ENCODE measurements at places on chromosomes 13 and 19.

GRCh38 chr13:101487438-101487830, 35.0 kb downstream of the ITGBL1 start:
- DNase-seq = no peak

GRCh38 chr19:30630289-30631032, 258.3 kb downstream of the ZNF536 start:
- no peak for DNase-seq

GRCh38 chr13:27496006-27496405, 45.6 kb upstream of the MTIF3 start:
- DNase-seq = no peak

DNA sequence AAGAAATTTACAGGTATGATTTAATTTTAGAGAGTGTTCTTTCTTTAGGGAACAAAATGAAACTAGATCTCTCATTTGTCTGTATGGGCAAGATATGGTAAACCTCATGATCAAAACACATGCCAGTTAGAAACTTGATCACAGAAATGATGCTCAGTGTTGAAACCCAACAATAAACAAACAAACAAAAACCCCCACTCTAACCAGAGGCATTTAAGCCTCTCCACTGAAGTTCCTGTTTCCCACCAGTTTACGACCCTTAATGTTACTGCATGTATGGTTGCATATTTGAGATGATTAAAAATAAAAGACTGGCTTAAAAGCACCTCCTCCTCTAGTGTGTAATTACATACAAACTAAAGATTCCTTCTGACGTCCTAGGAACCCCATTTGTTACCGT, 293.3 kb upstream of the MAB21L1 start:
- DNase-seq = no peak

DNA sequence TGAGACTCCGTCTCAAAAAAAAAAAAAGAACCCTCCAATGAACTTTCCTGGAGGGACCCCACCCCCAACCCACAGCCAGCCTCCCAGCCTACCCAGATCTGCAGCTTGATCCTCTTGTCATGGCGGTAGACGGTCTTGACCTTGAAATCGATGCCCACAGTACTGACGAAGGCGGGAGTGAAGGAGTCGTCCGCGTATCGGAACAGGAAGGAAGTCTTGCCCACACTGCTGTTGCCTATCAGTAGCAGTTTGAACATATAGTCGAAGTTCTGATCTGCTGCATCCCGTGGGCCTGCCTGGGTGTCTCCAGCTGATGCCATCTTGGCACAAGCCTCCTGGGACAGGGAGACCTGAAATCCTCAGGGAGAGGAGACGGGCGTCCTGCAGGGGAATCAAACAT, 2.4 kb downstream of the RAB3D start:
- DNase-seq = no peak

- no peak for DNase-seq
Observed at GRCh38 chr13:98134901-98135300, 8.0 kb upstream of the FARP1 start.

GRCh38 chr19:15124572-15125231, 17.5 kb downstream of the SYDE1 start:
- no peak for DNase-seq

GRCh38 chr13:56900549-56901279, 240.0 kb upstream of the PRR20A start:
- DNase-seq = no peak

- no peak for DNase-seq
Observed at GRCh38 chr19:10316229-10317044, 622 bp upstream of the FDX2 start.

DNA sequence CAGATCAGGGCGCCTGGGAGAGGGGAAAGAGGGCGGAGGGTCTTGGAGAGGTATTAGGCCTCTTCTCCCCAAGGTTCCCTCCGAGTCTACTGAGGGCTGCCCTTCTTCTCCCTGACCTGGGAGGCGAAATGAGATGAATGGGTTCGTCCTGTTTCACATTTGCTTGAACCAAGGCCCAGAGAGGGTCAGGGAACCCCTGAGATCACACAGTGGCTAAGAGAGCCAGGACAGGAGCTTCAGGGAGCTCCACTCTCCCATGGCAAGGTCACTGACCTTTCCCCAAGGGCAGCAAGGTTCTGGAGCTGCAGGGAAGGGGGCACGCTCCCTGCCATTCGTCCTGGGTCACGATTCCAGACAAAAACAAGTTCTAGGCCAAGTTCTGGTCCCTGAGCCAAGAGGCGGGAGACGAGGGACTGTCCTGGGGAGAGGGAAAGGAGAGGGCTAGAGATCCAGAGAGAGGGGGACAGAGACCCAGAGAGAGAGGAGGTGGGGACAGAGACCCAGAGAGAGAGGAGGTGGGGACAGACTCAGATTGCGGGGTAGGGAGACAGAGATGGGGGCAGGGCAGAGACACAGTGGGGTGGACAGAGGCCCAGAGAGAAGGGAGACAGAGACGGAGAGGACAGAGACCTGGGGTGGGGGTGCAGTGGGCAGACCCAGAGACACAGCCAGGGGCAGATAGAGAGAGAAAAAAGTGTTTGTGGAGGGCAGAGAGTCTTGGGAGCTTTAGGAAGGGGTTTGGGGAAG, 541 bp downstream of the ASPDH start:
- DNase-seq = no peak

DNA sequence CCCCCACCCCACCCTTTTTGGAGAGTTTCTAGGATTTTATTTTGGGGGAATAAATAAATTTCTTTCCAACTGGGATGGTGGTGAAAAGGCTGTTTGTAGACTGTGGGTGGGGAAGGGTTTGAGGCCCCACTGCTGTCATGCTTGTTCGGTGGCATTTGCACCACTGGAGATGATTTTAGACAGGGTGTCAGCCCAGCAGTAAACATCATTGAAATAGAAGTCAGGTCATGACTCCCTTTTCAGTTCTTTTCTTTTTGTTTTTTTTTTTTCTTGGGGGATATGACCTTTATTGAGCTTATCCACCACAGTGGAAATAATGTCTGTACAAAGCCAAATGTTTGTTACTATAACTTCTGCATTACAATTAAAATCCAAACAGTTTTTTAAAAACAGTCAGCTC, 14.1 kb downstream of the UBAC2 start:
- DNase-seq = no peak

GRCh38 chr13:107254392-107254791, 686.5 kb upstream of the ARGLU1 start:
- DNase-seq = no peak

GRCh38 chr19:18594824-18595373, 6.3 kb downstream of the REX1BD start:
- DNase-seq = no peak

GRCh38 chr19:55465460-55466240, 1.1 kb upstream of the C19orf85 start:
- DNase-seq = no peak

DNA sequence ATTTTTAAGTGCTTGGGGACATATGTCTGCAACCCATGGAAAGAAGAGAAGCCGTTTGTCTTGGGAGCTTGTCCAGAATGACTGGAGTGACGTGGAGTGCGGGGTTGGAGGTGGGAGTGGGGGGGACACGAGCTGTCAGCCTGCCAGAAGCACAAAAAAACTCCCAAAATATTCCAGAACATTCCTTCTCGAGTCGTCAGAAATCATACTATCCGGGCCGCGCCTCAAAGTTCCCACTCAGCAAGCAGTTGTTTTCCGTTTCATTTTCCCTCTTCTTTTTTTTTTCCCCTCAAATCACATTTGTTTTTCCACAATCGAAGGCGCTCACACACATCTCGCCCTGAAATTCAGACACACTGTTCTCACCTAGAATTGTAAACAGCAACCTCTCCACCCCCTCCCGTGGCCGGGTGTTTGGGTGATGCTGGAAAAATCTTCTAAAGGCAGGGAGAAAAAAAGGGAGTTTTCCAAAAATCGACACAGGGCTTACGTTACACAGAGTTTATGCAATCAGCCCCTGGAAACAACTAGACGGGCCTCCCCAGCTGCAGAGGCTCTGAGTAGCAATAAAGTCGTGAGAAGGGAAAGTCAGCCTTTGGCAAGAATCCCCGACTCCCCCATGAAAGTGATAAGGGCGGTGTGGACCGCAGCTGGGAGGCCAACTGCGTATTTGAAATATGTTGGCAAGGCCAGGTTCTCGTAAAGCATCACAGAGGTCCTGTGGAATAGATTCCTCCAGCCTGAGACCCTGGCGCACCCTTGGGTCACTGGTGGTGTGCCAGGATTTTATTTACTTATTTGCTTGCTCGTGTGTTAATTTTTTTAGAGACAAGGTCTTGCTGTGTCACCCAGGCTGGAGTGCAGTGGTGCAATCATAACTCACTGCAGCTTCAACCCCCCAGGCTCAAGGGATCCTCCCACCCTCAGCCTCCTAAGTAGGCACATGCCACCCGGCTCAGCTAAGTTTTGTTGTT, 31.2 kb upstream of the KLF2 start:
- DNase-seq = no peak

DNA sequence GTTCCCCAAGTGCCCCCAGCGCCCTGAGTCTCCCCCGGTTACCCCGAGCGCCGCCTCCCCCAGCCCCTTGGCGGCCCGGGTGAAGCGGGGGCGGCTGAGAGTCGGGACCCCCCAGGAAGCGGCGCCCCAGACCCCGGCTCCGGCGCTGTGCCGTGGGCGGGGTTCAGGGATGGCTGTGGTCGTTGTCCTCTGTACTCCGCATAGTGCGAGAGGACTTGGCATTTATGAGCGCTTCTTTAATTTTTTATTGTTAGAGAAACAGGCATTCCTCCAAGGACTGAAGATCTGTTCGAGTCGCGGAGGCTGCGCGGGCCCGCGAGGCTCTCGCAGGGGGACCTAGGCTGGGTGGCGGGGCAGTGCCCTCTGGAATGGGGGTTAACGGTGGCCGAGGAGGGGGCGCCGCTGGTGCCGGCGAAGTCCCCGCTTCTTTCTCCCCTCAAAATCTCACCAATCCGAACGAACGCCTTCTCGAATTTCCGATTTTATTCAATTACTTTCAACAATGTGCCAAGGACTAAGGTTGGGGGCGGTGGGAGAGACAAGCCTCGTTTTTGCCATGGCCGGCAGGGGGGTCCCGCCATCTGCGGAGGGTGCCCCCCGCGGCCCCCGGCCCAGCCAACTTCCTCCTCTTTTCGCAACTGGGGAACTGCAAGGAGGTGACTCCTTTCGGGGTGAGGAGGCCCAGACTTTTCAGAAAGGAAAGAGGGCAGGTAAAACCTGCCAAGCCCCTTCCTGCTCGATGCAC, 596 bp upstream of the GJB2 start:
- DNase-seq = no peak

DNA sequence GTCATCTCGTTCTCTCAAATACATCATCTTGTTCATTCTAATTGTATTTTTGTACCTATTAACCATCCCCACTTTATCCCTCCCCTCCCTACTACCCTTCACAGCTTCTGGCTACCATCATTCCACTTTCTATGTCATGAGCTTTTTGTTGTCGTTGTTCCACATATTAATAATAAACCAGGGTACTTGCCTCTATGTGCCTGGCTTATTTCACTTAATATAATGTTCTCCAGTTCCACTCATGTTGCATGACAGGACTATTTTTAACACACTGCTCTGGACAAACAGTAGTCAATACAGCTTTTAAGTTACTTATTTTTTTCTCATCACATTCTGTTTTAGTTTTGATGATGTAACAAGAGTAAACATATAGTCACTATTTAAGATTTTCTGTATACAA, 872.3 kb downstream of the SLITRK1 start:
- no peak for DNase-seq

GRCh38 chr19:1452802-1453524, 3.0 kb downstream of the APC2 start:
- no peak for DNase-seq
